ENCODE measurements at places on chromosomes 11 and 22.

- DNase-seq: no peak
These were observed 722 bp upstream of the GUCY1A2 start for GRCh38 chr11:107018902-107019493.

GRCh38 chr11:112265659-112266409 lies 5.2 kb upstream of the PLET1 start:
- DNase-seq: no peak

- no peak for DNase-seq
These were observed 17.6 kb upstream of the NCR3LG1 start for GRCh38 chr11:17333799-17334586.

GRCh38 chr22:21921184-21921721 lies 31.4 kb downstream of the PPM1F start:
- DNase-seq: no peak

- DNase-seq: no peak
These were observed 56.6 kb upstream of the DRD2 start for GRCh38 chr11:113531575-113532451.

GRCh38 chr11:134863294-134863693 lies 451.3 kb upstream of the B3GAT1 start:
- DNase-seq: no peak

DNA sequence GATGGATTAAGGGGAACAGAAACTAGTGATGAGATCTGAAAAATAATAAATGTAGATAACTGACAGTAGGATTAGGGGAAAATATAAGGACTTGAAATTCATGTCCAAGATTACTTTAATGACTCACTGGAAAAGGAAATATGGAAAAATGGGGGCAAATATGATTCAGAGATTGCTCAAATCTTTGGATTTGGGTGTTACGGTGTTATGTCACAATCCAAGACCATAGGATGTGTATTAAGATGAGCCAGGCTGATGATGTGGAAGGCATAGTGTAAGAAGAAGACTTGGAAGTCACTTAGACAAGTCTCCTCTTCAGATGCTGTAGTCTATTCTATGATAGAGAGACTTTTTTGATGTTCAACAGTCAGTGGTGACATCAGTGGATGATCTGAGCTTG lies 323.7 kb downstream of the LUZP2 start:
- no peak for DNase-seq

- no peak for DNase-seq
These were observed 979.7 kb downstream of the NTM start for GRCh38 chr11:132349811-132350733.
